ENCODE measurements at places on chromosomes 6 and 20.

DNA sequence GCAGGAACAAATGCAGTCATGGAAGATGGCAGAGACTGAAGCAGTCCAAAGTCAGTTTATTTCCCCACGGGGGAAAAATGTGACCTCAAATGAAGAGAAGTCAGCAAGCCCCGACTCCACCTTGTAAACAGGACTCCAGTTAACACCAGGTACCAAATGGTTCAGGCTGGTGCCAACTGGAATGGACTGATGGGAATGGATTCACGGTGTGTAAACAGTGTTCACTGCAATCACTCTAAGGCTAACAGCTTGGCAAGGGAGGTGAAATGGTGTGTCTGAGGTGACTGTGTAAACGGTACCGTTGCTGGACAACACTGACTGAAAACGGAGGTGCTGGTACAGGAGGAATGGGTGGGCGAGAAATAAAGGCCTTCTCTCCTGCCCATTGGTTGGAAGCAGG, 12.0 kb downstream of the PLAGL2 start:
- no peak for DNase-seq

DNA sequence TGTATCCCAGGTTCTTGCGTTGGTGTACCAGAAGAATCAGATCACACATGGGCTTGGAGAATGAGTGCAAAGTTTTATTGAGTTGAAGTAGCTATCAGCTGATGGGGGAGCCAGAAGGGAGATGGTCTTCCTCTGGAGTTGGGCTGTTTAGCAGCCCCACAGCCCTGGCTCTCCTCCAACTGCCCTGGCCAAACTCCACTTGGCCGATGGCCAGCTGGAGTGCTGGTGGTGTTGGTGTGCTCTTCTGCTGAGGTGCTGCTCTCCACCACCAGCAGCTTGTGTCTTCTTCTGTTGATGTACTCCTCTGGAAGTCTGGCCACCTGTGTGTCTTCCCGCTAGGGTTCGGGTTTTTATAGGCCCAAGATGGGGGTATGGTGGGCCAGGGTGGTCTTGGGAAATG, 172.8 kb downstream of the TINAG start:
- DNase-seq: no peak

GRCh38 chr6:8391934-8392333, 43.4 kb downstream of the SLC35B3 start:
- DNase-seq: no peak

- no peak for DNase-seq
These were observed 133.7 kb upstream of the AGPAT4 start for GRCh38 chr6:161407581-161407980.

DNA sequence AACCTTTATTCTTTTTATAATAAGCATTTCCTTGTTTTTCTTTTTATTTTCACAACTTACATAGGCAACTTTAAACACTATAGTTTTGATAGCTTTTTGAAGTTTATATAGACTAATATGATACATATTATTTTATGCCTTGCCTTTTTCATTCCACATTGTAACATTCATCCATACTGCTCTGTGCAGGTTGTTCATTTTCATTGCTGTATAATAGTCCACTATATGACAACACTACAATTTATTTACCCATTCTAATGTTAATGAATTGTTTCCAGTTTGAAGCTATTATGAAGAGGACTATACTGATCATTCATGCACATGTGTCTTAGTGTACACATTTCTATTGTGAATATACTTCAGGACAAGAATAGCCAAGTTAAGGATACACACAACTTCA, 49.1 kb downstream of the WASF1 start:
- no peak for DNase-seq

GRCh38 chr6:150631283-150631983, 31.7 kb downstream of the PLEKHG1 start:
- DNase-seq: no peak

DNA sequence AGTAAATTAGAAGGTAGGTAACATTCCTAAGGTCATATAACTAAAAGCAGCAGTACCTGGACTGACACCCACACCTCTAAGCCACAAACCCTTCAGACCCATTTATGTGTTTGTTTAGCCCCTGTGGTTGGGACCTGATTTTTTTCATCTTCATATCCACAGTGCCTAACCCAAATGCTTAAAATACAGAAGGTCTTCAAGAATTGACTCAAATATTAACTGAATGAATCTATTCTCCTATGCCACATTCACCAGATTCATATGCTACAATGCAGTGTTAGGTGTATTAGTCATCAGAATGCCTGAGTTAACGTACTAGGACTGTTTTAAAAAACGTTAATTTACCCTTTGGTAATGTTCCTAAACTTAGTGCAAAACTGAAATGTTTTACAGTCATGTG, 124.8 kb downstream of the AHI1 start:
- no peak for DNase-seq

DNA sequence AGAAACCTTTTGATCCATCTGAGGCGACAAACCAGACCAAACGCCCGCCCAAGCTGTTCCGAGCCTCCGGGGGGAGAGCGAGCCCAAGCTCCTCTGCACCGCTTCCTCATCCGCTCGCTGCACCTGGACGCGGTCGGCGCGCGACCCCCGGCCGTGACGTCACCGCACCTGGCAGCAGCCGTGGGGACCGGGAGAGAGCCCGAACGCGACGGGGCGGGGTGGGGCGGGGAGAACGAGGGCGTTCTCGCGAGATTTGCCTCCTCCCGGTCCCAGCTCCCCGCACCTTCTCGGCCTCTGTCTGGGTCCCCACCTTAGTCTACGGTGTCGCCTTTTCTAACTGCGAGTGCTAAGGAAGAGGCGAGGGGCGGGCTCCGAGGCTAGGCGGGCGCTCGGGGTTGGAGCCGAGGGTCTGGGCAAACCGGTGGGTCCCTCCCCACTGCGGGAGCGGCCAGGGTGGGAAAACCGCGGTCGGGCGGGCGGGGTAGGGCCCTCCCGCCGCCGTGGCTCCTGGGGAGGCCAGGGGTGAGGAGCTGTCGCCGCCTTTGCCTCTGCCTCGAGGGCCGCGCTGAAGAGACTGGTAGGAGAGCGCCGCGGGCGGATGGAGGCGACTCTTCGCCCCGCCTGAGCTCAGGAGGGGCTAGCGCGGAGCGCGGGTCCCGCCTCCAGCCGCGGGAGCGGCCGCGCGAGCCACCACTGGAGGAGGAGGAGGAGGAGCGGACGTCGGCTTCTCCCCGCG, at the start of gene CD2AP:
TSS of gene CD2AP (plus strand) at position 293 of the 736 bp plus-strand sequence. CDS start 456 bp downstream, outside the sequence.
- peak; percentile 92 for DNase-seq

DNA sequence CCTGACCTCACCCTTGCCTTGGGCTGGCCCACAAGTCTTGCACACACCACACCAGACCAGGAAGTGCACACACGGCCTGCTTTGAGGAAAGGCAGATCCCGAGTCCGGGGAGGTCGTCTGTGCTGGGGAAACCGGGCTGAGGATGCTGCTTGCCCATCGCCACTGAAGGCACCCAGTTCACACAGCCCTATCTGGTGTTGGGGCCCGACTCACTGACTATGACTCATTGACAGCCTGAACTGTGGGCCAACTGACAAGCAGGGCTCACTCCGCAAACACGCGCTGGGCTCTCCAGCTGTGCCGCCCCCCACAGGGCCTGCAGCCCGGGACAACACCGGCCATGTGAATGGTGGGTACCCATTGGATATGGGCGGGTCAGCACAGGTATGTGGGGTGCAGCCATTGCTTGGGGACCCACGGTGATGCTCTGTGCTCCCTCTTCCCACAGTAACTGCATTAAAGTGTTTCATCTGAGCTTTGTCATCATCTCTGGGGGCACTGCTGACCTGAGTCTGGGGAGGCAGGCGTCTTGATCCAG, 1.6 kb downstream of the SAMD10 start:
- DNase-seq: peak; percentile 53

Data from CD4-positive, alpha-beta T cell treated with Interleukin-6 at 100 ng/mL for 8 hours (primary cell).